ENCODE measurements at places on chromosomes 4 and X.

DNA sequence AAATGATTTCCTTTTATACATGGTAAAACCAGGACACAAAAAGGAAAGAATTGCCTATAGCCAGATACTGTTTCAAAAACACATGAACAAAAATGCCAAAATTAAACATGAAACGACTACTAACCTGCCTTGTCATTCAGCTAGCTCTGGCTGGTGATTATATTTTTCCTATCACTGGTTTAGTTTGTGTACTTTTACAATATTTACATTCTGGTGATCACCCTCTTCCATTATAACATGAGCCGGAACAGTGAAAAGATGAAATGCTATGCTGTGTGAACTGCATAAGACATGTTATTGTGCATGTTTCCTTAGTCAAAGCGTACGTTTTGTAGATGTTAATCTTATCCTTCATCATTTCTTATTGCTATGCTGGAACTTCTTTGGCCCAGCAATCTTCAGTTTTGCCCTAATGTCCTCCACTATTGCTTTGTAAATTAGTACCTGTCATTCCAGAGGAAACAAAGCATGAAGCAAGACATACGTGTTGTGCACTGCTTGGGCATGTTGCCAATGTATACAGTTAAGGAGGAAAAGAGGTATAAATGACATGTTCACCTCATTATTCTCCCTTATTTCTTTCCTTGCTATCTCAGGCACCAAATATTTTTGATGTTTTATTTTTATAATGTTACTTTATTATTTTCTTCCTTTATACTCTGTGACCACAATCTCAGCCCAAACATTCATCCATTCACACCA is 386.3 kb downstream of the ARHGAP24 start:
- no peak for DNase-seq

GRCh38 chr4:91961504-91961903 is 342.3 kb upstream of the GRID2 start:
- DNase-seq = no peak

DNA sequence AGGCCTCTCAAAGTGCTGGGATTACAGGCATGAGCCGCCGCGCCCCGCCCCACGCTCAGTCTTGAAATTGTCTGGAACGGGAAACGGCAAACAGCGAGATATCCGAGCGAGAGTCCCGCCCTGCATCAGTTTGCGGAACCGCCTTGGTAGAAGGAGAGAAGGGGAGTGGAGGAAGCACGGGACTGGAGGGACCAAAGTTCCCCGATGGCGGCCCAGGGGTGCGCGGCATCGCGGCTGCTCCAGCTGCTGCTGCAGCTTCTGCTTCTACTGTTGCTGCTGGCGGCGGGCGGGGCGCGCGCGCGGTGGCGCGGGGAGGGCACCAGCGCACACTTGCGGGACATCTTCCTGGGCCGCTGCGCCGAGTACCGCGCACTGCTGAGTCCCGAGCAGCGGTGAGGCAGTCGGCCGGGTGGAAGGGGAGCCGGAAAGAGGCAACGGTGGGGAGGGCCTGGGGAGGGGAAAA is at the start of gene BST1:
Gene BST1, plus strand, starts transcription at position 125 of the 463 bp plus-strand sequence. Its CDS starts 80 bp downstream, at position 205.
- DNase-seq = no peak

- no peak for DNase-seq
Observed at GRCh38 chr4:121814756-121815155, 8.9 kb downstream of the CCNA2 start.

- peak; percentile 25 for DNase-seq
Observed at GRCh38 chrX:121008920-121009319, 23.4 kb upstream of the CT47A1 start.

GRCh38 chrX:23759821-23760220 is 16.7 kb upstream of the ACOT9 start:
- no peak for DNase-seq

- peak; percentile 42 for DNase-seq
Observed at GRCh38 chr4:172989984-172990820, 178.4 kb upstream of the GALNT7 start.

DNA sequence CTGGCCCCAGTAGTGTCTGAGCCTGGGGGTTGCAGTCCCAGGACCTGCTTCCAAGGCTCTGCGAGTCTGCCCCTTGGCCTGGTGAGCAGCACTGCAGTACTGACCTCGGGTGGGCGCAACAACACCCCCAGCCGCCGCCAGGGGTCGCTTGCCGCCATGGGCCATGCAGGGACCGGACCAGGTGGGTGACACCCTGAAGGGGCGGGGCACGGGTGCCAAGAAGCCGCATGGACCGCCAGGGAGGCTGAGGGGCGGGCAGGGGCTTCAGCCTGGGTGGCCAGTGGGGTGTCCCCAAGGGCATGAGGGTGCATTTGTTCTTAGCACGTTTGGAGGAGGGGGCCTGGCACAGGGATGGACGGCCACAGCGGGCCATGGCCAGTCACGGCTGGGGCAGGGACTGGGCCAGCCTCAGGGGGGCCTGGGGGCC is 25.0 kb downstream of the TACC3 start:
- peak; percentile 96 for DNase-seq
